ENCODE measurements at places on chromosomes 1 and 21.

DNA sequence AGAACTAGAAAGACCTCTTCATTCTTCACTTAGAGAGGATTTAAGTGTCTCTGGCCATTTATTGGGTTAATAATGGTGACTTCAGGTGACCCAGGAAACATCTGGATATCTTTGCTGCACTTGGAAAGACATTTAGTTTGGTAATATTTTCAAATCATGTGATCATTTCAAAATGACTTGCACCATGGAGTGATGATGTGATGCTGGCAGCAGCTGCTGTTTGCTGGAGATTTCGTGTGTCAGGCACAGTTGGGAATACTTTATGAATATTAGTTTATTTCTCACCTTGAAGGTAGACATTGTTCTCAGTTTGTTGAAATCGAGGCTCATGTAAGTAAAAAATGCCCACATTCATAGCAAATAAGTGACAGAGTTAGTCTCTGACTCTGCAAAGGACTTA lies 236.0 kb downstream of the DISC1 start:
- no peak for DNase-seq

DNA sequence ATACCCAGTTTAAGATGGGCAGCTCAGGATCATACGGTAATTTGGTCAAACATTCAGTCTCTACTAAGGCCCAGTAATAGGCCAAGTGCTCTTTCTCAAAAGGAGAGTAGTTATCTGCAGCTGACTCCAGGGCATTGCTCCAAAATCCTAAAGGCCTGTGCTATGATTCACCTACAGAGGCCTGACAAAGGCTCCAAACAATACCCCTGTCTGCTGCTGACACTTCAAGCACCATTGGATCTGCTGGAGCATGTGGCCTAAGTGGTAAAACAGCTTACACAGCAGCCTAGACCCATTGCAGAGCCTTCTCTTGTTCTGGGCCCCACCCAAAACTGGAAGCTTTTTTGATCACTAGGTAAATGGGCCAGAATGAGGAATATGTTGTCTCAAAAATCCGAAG lies 22.8 kb downstream of the SLAMF7 start:
- no peak for DNase-seq

DNA sequence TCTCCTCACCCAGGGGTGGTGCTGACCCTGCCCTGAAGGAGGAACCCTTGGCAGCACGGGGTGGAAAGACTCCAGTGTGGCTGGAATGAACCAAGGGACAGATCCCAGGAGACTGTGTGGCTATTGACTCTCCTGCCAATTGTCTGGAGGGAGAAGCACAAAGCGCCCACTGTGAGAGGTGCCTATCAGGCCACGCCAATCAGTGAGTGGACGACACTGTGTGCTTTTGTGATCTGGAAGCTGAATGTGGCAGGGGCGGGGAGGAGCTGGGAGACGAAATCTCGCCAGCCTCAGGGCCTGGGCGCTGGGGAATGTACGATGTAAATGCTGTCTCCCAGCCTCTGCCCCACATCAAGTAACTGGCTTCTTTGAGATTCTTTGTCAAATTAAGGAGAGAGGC lies 167.1 kb downstream of the ZBTB18 start:
- DNase-seq, result no peak

DNA sequence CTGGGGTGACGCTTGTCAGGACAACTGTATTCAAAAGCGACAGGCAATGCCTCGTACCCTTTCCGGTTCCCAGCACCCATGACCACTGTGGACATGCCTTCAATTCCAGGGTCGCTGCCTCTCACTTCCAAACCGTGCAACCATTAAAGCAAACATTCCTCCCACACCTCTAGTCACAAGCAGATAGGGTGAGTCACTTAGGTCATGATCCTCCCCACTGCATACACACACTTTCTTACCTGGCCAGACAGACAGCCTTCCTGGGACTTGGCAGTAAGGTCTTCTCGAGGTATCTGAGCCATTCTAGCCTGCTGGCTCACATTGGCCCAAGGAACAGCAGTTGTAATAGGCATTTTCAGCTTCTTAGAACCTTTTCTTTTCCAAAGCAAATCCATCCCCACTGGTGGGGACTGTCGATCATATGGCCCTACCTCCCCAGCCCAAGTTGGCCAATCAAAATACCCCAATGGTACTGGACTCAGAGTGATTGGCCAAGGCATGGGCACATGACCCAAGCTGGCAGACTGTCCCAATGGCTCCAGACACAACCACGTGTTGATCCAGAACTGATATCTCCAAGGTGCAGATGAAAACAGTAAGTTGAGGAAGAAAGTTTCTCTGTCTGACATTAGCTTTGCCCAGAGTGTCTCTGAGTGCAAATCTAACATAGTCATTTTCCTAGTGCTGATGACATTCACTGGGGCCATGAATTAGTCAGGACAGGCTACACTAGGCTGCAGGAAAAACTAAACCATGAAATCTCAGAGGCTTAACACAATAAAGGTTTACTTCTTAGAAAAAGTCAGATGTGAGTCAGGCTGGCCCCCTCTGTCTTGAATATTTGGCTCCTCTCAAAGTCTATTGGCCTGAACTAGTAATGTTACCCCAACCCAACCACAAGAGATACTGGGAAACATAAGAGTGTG lies 113.8 kb downstream of the RRAGC start:
- no peak for DNase-seq

DNA sequence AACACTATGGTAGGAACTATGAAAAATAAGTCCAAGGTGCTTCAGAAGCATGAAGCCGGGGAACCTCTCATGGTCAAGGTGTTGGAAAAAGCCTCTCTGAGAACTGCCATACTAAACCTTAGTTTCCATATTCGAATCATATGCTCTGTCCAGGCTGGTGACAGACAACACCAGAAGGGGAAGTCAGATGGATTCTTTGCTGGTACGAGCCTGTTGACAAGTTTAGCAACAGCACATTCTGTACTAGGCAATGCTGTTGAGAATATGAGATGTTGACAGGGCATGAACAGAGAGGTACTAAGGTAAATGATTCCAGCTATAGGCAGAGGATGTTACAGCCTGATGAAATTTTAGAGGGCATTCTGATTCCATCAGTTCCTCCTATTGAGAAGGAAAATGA lies 461.3 kb upstream of the ZRANB2 start:
- DNase-seq, result no peak

- no peak for DNase-seq
Observed at GRCh38 chr1:44220001-44220751, 6.9 kb downstream of the DMAP1 start.

DNA sequence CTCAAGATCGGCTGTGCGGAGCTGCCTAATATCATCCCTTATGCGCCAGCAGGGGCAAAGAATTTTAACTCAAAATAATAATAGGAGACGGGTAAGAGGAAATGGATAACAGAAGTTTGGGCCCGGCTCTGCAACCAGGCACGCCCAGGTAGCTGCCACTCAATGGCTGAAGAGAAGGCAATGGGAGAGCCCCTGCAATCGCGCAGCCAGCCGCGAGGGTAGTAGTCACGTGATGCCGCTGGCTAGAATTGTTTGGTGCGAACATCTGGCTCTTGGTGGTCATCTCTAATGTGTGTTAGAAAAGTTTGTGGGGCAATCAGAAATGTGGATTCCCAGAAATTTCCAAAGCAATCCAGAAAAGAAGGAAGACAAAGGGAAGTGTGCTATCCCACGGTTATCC lies 12.3 kb downstream of the BARHL2 start:
- DNase-seq, result no peak

GRCh38 chr1:35443768-35444518 lies 113.3 kb downstream of the KIAA0319L start:
- no peak for DNase-seq

GRCh38 chr1:201693890-201694607 lies 134.9 kb upstream of the IPO9 start:
- DNase-seq, result no peak

DNA sequence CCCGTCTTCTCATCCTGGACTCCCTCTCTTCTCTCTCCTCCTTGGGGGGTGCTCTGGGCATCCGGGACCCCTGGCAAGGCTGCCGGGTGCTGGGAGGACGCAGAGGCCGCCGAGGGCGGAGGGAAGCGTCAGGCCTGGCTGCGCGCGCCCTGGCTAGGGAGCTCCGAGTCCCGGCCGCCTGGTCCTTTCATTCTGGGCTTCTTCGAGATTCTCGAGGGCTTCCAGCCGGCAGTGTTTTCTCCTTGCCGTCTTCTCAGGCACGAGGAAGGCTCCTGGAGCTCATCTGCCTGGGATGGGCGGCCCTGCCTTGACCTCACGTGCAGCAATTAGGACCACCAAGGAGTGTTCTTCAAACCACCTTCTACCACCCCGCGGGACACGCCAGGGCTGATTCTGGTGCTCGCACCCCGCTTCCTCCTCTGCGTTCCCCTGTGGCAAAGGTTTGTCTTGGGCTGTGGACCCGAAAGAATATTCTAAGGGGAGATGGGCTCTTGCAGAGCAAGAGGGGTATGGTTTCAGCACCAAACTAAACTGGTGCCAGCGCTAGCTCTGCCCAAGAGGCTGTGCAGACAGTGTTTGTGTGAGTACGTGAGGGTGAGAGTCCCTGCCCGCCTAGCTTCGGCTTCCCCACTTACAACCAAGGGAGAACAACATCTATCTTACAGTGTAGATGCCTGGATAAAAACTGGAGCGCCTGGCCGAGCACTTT lies 36.5 kb downstream of the PIK3CD start:
- DNase-seq, result no peak

- DNase-seq, result no peak
Observed at GRCh38 chr1:218254296-218254946, 30.7 kb upstream of the RRP15 start.

DNA sequence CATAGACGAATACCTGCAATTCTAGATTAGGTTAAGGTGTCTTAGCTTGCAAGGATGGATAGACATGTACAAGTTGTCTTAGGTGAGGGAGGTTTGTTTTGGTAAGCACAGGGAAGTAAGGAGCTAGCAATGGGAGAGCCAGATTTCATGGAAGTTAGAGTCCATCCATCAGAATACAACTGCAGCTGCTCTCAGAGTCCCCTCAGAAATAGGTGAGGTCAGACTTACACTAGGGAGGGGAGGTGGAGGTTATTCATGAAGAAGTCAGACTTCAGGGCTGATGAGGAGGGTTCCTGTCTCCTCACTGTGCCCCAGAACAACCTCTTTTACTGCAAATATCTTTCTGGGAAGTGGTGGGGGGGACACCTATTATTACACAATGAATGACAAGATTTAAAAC lies 85.3 kb downstream of the KCTD3 start:
- no peak for DNase-seq

DNA sequence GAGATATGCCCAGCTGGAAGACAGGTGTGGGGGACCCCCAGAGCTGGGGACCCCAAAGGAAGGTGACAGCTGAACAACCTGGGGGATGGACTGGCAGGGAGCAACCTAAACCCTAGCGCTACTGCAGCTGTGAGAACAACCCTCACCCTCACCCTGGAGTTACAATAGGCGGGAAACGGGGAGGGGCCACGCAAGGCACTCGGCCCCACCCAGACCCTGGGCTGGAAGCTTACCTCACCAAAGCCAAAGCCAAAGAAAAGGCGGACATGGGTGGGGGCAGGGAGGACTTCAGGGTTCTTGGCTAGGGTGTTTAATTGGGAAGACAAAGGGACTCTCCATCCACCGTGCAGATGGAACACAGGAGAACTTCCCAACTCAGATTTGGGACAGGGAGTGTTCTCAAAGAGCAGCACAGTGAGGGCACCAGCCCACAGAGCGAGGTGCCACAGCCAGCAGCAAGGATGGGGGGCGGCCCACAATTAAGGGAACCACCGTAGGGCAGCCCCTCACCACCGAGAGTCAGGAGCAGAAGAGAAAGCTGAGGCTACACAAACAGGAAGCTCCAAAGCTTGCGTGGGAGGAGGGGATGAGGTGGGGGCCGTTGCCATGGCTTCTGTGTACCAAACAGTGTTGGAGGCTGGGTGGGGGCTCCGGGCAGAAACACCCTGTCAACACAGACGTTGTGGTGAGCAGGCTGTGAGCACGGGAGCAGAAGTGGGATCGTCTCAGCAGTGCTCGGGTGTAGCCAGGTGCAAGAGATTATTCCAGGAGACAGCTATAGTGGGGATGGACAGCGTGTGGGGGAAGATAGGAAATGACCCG lies 1.9 kb downstream of the TAGLN2 start:
- peak; percentile 67 for DNase-seq

GRCh38 chr1:24961334-24961733 lies 31.3 kb upstream of the RUNX3 start:
- no peak for DNase-seq

GRCh38 chr1:108560189-108560873 lies 431 bp downstream of the EEIG2 start:
- DNase-seq, result no peak

- no peak for DNase-seq
Observed at GRCh38 chr1:172378109-172378760, 42.2 kb upstream of the C1orf105 start.

DNA sequence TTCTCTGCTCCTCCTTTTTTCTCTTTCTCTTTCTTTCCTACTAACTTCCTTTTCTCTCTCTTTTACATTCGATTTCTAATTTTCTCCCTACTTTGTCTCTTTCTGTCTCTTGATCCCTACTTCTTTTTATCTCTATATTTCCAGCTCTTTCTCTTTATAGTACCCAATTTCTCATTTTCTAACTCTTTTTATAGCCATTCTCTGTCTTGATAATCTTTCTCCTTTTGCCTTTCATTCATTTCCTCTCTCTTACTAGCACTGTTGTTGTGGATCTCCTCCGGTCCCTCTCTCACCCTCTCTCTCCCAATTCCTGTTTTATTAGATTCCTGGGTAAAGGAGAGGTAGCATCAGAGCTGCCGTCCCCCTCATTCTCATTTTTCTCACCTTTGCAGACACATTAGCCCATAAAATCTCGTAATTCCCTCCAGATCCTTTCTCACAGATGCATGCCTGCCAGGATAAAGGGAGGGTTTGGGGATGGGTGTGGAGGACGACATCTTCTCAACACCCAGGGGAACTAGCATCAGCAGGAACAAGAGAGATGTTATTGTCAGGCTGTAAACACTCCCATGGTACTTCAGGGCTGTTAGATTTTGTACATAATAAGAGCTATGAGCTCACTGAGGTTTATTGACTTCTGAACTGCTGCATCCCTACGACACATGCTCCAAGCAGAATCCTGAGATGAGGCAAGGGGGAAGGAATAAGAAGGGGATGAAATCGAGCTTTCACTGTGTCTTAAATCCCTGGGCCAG lies 159.0 kb upstream of the GALNT2 start:
- no peak for DNase-seq

- DNase-seq, result no peak
Observed at GRCh38 chr1:151134991-151135390, 11.4 kb downstream of the SEMA6C start.

- no peak for DNase-seq
Observed at GRCh38 chr21:39968010-39968409, 100.8 kb downstream of the PCP4 start.

GRCh38 chr1:94708299-94708685 lies 111.9 kb upstream of the SLC44A3 start:
- DNase-seq, result no peak

DNA sequence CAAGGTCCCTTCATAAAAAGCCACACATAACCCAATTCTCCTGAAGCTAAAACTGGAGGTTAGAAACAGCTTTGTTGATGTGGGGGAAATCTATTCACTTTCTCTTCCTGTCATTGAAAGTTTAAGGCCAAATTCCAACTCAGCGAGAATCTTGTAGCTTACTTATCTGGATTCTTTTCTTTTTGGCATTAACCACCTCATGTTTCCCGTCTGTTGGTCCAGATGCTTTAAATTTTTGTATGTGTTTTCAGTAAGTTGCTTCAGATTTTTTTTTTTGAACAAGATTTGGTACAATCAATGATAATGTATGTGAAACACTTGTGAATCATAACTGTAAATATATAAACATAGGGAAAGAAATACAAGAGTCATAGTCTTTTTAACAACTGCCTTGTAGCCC lies 33.7 kb upstream of the NEK7 start:
- peak; percentile 65 for DNase-seq

GRCh38 chr1:25037174-25038074 lies 107.3 kb upstream of the RUNX3 start:
- DNase-seq, result no peak

- peak; percentile 18 for DNase-seq
Observed at GRCh38 chr1:153422450-153423068, 6.2 kb downstream of the S100A7A start.

Measured in non-pigmented ciliary epithelial cell (primary cell).